Mammary epithelial cell (primary cell): ENCODE measurements at places on chromosomes 6 and 20. TPM values are rescaled to one million over a fixed set of nuclear protein-coding genes. Genes with fewer than 3 reads are reported as not detected.

DNA sequence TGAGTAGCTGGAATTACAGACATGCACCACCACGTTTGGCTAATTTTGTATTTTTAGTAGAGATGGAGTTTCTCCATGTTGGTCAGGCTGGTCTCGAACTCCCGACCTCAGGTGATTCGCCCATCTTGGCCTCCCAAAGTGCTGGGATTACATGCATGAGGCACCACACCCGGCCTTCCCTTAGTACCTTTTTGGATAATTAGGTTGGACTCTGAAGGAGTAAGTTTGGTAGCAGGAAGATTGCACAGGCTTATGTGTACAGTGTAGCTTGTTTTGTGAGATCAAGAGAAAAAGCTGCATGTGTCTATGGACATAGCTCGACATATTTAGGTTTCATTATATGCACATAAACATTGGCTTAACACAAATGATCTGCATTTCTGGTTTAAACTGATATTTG, 116.8 kb downstream of the NCOA3 start:
- DNase-seq, result no peak

DNA sequence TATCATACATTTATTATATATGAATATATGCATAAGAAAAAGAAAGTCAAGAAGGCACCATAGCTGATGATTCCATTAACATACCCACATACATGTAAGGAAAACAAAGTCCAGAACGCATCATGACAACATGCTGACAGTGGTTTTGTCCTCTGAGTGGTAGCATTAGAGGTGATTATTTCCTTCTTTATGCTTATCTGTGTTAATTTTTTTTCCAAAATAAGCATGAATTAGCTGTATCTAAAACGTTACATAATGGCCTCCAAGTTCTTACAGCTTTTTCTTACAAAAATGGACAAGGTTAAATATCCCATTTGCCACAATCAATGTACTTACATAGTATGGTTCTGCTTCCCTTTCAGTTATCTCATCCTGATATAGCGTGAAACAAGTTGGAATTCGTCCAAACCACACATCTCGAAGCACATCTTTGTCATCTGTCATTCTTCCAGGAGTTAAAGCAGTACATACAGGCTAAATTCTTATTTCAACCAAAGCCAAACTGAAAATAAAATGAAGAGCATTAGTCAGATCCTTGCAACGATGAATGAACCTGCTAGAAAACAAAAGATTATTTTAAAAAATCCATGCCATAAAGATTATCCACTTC, 9.7 kb downstream of the ATG5 start:
- peak; percentile 50 for DNase-seq

GRCh38 chr6:12776291-12776690, 59.7 kb downstream of the PHACTR1 start:
- DNase-seq, result no peak

DNA sequence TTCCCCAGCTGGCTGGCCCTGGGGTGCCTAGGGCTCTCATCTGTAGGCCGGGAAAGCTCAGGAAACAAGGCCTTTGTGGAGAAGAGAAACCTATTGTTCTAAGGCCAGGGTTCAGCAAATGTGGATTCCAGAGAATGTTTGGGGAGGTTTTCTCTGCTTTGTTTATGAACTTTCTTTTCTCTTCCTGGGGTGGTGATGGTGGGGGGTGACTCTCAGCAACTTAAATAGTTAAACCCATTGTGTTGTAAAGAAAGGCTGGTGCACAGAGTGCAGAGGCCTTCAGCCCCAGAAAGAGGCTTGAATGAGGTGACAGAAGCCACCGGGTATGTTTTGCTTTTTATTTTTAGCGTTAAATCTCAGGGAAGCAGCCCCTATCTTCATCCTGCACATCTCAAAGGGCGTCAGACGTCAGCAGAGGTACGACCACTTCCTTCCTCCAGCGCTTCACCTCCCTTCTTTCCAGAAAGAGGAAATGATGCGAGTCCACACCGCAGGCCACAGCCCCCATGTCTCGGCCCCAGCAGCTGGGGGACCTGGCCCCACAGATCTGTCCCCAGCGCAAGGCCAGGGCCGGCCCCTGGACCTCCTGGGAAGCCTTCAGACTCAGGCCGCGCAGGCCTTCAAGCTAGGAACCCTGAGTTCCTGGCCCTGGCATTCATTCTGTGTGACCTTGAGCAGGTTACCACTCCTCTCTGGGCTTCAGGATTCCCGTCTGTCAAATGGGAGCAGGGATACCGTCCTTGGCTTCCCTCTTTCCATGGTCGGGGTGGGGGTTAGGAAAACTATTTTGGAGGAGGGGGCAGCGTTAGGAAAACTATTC, 605 bp upstream of the PPP1R16B start:
- DNase-seq, result no peak

GRCh38 chr20:37944456-37944981, 41.6 kb downstream of the VSTM2L start:
- DNase-seq, result no peak

DNA sequence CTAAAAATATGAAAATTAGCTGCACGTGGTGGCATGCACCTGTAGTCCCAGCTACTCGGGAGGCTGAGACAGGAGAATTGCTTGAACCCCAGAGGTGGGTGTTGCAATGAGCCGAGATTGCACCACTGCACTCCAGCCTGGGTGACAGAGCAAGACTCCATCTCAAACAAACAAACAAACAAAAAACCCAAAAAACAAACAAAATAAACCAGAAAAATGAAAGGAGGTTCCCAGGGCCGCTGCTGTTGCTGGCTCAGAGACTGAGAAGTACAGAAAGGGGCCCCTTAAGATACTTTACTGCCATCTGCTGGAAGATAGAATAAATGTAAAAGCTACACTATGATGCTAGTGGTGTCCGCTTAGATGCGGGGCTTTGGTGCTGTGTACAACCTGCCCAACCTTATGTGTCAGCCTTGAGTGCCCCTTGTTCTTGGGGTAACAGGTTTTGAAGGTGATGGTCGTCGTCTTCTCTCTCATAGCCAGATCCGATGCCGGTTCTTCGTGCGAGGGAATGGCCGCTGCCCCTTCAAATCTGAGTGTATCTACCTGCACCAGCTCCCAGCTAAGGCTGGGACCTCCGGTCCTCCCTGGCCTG, 2.8 kb upstream of the FANCE start:
- peak; percentile 57 for DNase-seq

DNA sequence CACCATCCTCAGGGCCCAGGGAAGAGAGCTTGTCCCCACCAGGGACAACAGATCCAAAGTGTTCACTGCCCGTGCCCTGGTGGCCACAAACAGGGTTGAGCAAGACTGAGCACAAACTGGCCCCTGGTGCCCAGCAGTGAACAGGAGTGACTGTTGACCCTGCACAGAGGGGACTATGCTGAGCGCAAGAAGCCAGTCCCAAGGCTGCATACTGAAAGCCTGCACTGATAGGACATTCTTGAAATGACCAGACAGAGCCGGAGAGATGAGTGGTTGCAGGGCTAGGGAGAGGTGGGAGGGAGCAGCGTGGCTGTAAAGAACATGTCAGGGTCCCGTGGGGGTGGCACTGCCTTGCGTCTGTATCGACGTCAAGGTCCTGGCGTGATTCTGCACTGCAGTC, 2.9 kb upstream of the FNDC11 start:
- no peak for DNase-seq

- DNase-seq, result no peak
Observed at GRCh38 chr6:126199466-126199865, 140.4 kb upstream of the CENPW start.

- DNase-seq, result no peak
Observed at GRCh38 chr20:53660078-53660909, 66.7 kb upstream of the ZNF217 start.

DNA sequence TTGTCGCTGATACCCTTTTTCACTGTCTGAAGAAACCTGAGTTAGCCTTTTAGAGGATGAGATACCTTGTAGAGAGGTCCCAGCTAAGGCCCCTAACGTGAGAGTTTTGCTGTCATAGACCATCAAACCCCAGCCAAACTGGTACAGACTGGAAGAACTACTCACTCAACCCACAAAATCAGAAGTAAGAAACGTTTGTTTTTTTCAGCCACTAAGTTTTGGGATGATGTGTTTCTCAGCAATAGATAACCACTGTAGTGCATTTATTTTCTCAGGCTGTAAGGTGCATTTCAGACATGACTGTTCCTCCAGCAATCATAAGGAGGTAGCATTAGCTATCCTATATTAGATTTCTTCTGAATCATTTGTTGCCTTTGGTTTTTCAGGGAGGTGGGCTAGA, 407.3 kb upstream of the FLRT3 start:
- no peak for DNase-seq

DNA sequence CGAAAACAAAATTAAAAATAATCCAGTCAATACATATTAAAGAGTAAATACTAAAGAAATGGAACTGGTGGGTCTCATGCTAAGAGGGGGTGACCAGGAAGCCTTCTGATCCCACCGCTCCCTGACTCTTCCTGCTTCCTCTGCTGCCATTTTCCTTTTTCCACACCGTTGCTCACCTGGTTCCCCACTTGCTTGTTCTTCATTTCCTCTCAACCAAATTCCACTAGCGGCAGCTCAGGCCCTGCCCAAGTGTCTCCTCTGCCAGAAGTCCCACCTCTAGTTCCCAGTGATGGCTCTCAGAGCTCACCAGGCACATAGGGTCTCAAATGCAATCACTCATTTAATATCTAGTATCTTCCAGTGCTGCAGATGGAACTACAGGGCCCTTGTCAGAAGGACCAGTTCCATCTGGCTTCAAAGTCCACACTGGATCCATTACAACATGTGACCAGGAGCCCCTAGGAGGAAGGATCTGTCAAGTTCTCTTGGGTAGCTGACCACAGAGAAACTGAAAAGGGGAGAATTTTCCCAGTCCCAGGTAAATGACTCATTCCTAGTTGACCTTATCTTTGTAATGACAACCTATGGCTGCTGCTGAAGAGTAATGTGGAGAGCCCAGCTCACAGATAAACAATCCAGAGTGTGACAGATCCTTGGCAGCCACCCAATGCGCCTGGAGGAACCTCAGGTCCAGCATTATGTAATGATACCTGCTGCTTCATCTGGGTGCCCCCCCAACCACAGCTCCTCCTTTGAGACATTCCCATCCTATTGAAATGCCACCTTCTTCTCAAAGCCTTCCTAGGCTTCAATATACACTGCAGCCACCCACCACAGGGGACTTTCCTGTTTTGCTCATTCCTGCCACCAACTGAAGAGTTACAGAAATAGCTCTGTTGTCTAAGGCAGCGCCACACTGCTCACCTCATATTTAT, 38.2 kb downstream of the ELMO2 start:
- DNase-seq, result peak; percentile 75

DNA sequence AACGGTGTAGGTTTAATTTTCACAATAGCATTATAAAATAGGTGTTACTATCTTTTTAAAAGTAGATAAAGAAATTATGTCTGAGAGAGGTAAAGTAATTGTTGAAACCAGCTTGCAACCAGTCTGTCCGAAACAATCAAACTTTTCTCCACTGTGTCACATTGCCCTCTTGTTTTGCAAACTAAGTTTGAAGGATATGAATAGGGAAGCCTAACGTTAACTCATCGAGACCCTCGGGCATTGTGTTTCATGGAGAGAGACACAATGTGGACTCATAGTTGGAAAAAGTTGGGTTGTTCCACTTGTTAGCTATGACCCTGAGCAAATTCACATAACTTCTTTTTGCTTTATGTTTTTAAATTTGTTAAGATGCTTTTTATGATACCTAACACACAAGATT, 254.4 kb upstream of the IMPG1 start:
- DNase-seq, result no peak

- DNase-seq, result no peak
Observed at GRCh38 chr6:104521176-104521575, 338.5 kb downstream of the HACE1 start.

- DNase-seq, result no peak
Observed at GRCh38 chr6:104046426-104046825, 813.3 kb downstream of the HACE1 start.

DNA sequence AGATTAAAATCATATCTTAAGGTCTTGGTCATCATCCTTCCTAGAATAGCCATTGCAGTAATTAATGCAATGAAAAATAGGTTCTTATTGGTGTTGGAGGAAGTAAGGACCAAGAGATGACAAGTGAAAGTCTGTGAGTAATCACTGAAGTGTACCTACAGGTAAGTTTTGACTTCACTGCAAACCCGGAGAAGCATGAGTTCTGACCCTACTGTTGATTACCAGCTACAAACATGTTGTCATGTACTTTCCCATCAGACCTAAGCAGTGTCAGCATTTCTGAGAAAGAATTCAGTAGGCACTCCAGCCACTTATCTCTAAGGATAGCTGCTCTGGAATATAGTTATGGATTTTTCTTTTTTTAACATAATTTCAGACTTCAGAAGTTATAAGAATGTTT, 280.9 kb downstream of the ZFAND3 start:
- no peak for DNase-seq

DNA sequence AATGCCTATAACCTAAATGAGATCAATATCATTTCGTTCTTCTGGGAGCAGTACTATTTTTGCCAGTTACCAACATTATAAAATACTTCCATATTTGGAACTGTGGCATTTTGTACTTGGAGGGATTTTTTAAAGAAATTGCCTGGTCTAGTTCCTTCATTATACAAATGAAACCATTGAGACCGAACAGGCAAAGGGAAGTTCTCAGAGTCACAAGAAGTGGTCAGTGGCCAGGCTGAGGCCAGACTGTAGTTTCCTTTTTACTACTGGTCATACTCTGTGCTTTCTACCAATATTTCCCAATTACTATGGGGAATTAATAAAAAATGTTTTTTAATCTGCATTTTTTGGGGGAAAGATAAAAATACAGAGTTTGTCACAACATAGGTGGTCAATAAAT, 332.0 kb downstream of the NRN1 start:
- no peak for DNase-seq

TP53TG5 gene
- not detected in 2 replicates for total RNA-seq

OR2H2 gene
- not detected for total RNA-seq

OXT gene
- not detected in 2 replicates for total RNA-seq

ACSS2 gene
- 59.6 and 103 TPM in 2 replicates for total RNA-seq

JAG1 gene
- total RNA-seq, result 283 TPM

DYNLT1 gene
- total RNA-seq, result 51.8 TPM

IPCEF1 gene
- total RNA-seq, result under 0.01 TPM

FKBP1A gene
- 328 and 425 TPM in 2 replicates for total RNA-seq
